NCI-H1105 (cell line): ENCODE measurements at places on chromosomes 13 and 19.
A peak's percentile ranks its signal among the peaks of the same experiment; 100 is the strongest.

DNA sequence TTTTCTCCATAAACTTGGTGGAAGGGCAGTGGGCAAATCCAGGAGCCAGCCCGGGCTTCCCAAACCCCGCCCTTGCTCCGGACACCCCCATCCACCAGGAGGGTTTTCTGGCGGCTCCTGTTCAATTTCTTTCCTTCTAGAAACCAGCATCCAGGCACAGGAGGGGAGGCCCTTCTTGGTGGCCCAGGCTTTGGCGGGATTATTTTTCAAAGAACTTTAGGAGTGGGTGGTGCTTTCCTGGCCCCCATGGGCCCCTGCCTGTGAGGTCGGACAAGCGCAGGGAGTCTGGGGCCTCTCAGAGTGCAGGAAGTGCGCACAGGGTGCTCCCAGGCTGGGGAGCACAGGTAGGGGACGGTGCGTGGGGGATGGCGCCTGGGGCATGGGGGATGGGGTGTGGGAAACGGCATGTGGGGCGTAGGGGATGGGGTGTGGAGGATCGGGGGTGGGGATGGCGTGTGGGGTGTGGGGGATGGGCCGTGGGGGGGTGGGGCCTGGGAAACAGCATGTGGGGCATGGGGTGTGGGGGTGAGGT lies 396 bp downstream of the F7 start:
- no peak for DNase-seq

GRCh38 chr19:48608798-48609263 lies 2.3 kb downstream of the SPACA4 start:
- DNase-seq, result no peak

- no peak for DNase-seq
Measured at GRCh38 chr19:31530781-31531180, 181.5 kb upstream of the TSHZ3 start.

GRCh38 chr13:83666141-83666540 lies 216.1 kb downstream of the SLITRK1 start:
- no peak for DNase-seq

DNA sequence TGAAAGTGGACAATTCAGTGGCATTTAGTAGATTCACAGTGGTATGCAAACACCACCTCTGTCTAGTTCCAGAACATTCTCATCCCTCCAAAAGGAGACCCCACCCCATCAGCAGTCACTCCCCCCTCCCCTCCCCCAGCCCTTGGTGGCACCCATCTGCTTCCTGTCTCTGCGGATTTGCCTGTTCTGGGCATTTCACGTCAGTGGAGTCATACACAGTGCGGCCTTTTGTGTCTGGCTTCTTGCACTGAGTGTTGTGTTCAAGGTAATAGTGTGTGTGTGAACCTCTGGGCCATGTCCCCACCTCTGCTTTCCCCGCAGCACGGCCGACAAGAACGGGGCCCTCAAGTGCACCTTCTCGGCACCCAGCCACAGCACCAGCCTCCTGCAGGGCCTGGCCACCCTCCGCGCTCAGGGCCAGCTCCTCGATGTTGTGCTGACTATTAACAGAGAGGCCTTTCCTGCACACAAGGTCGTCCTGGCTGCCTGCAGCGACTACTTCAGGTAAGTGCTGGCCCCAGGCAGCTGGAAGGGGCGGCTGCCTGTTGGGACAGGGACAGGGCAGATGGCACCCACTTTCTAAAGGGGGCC lies 19.4 kb upstream of the CRTC1 start:
- no peak for DNase-seq

GRCh38 chr13:90099847-90100246 lies 1247.6 kb upstream of the MIR17HG start:
- DNase-seq, result no peak

- no peak for DNase-seq
Measured at GRCh38 chr19:16217716-16218451, 20.2 kb downstream of the AP1M1 start.

DNA sequence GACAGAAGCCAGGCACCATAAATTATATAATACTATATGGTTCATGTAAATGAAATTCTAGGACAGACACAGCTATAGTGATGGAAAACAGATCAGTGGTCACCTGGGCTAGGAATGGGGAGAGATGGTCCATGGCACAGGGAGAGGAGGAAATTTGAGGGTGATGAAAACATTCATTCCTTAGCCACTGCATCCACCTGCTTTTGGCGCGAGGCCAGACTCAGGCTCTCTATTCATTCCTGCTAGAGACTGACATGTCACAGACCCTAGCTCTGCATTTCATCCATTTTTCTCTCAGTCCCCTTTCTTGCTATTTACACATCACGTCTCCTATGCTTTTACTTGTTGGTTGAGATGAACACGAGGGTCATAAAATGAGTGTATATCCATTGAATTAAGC lies 628.3 kb upstream of the SLC10A2 start:
- no peak for DNase-seq

- no peak for DNase-seq
Measured at GRCh38 chr19:28492621-28493020, 720.3 kb downstream of the UQCRFS1 start.

DNA sequence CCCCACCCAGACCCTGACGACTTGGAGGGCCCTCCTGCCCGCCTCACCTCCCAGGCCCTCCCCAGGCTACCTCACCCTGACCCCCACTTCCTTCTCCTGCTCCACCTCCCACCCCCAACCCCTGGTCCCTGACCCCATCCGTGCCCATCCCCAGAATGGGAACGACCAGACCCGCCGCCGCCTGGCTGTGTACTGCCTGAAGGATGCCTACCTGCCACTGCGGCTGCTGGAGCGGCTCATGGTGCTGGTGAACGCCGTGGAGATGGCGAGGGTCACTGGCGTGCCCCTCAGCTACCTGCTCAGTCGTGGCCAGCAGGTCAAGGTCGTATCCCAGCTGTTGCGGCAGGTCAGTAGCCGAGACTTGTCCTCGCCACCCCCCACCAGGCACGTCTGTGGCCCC lies 11.9 kb upstream of the SPIB start:
- DNase-seq, result no peak

DNA sequence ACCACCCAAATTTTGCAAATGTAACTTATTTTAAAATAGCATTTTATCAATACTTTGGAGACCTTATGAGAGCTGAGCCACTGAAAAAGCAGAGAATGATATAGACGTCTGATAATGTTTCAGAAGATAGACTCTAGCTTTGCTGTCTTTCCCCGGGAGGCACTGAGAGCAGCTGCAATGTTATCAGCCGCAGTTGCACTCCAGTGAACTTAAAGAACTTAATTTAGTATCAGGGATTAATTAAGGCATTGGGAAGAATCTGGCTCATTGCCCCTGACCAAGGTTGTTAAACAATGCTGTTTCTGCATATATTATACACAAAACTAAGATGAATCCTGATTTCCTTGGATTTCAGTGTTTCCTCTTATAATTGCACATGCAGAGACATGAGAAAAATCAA lies 75.7 kb upstream of the SGCG start:
- no peak for DNase-seq

GRCh38 chr13:71827241-71827640 lies 39.8 kb downstream of the DACH1 start:
- DNase-seq, result no peak

DNA sequence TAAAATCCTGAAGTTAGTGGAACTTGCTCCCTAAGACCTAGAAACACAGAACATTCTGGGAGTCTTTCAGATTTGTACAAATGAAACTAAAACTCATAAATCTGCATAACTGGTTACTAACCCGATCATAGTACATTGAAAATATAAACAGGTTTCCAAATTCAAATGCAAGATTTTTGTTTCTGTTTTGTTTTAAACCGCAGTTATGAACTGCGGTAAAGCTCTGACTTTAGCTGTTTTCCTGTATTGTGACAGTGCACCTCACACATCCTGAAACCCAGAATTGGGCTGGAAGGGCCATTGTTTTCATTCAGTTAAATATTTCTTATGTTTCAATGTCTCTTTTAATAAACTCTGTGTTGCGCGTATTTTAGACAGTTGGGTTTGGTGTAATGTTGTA lies 204.7 kb downstream of the SHISA2 start:
- no peak for DNase-seq

DNA sequence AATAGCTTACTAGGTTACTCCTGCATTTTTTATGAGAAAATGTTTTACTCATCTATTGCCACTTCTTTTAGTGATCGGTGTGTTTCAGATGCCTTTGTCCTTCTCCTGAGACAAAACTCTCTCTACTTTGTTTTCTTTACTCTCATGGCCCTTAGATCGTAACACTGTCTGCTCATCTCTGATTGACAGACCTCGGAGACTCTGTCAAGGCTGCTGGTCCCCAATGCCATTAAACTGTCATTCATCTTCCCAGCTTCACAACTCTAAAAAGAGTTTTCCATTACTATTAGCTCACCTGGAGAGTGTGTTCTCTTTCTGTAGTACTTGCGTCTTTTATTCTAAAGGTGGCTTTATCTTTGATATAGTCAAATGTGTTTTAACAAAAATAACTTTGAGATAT lies 765.2 kb downstream of the SLITRK1 start:
- DNase-seq, result no peak

- DNase-seq, result no peak
Measured at GRCh38 chr19:12331211-12331941, 2.1 kb downstream of the ZNF563 start.

GRCh38 chr13:62706048-62706447 lies 1290.4 kb upstream of the PCDH20 start:
- DNase-seq, result no peak

- no peak for DNase-seq
Measured at GRCh38 chr13:42021851-42022250, 26.6 kb upstream of the DGKH start.

GRCh38 chr19:3586127-3586626 lies 899 bp downstream of the GIPC3 start:
- no peak for DNase-seq

GRCh38 chr19:16571822-16572331 lies 338 bp downstream of the SLC35E1 start:
- DNase-seq, result no peak

- no peak for DNase-seq
Measured at GRCh38 chr19:35414442-35414841, 33.6 kb upstream of the FFAR2 start.

GRCh38 chr13:26342898-26343297 lies 89.0 kb downstream of the CDK8 start:
- DNase-seq, result no peak

DNA sequence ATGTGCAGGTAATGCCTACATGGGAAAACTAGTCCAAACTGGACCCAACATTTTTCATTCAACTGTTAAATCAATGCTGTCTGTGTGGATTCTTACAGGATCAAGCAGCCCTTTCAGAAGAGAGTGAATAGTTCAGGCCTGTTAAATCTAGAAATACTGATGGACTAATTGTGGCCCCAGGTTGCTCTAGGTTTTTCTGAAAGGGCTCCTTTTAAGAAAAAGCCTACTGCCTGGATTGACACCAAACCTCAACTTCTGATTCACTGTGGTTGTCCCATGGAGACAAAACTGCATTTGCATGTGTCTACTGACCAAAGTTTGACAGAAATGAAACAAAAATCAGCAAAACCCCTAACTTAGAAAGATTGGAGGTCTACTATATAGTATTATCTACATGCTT lies 437.0 kb downstream of the KLF12 start:
- DNase-seq, result no peak

DNA sequence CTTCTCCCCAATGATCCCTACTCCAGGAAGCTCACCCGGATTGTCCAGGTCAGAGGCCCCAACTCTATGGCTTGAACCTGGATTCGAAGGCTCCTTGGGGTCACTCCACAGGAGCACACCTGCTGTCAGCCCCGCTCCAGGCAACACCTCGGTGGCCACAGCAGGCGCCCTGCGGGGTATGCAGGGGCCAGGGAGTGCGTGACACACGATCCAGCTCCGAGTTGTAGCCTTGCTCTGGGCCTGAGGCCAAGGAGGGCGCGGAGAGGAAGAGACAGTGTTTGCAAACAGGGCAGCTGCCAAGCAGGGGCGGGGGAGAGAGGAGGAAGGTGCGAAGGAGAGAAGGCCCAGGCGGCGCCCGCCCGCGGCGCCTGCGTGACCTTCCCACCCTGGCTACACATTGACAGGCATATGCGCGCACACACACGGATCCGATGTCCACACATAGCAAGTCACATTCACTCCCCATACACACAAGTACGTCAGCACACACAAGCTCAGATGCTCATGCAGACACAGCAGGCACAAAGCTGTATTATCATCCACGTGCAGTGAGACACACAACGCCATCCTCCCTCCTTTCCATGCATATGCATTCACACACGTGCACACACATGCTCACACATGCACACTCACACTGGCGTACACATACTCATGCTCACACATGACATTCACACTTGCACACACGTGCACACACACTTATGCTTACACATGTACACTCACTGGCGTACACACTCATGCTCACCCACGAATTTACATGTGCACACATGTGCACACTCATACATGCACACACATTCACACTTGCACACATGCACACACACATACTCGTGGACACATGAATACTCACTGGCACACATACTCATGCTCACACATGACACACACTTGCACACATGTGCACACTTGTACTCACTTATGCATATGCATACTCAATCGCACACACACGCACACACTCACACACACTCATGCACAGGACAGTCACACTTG lies 10.4 kb downstream of the SBK2 start:
- DNase-seq, result peak; percentile 70

DNA sequence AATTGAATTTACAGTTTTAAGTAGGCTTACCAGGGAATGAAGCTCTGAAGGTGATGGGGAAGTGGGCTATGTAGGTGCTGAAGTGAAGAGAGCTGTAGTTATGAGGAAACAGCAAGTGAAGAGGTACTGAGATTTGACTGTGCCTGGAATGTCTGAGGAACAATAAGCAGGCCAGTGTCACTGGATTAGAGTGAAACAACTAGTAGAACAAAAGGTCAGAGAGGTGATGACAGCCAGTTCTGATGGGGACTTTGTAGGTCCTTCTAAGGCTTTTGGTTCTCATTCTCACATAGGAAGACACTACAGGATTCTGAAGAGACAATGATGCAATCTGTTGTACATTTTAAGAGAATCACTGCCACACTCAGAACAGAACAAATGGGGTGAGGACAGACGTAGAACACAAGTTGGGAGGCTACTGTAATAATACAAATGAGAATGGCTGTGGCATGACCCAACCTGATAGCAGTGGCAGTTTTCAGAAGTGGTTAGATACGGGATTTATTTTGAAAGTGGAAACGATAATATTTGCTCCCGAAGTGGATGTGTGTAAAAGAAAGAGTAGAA lies 130.8 kb downstream of the MYCBP2 start:
- no peak for DNase-seq

- DNase-seq, result peak; percentile 11
Measured at GRCh38 chr13:39385621-39386231, 217.3 kb downstream of the LHFPL6 start.

DNA sequence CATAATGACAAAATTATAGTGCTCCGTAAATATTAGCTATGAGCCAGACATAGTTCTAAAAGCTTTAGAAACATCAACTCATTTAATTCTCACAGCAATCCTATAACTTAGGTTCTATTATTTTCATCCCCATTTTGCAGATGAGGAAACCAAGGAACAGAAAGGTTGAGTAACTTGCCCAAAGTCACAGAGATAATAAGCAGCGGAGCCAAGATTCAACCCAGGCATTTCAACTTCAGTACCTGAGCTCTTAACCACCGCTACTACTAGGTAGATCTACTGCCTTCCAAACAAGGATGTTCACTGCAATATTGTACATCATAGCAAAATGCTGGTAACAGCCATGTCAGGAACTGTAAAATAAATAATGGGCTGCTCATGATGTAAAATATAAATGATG lies 39.9 kb downstream of the ELF1 start:
- DNase-seq, result no peak

- DNase-seq, result no peak
Measured at GRCh38 chr13:100564444-100565223, 24.0 kb downstream of the GGACT start.
